ENCODE measurements at places on chromosomes 6 and 20.

DNA sequence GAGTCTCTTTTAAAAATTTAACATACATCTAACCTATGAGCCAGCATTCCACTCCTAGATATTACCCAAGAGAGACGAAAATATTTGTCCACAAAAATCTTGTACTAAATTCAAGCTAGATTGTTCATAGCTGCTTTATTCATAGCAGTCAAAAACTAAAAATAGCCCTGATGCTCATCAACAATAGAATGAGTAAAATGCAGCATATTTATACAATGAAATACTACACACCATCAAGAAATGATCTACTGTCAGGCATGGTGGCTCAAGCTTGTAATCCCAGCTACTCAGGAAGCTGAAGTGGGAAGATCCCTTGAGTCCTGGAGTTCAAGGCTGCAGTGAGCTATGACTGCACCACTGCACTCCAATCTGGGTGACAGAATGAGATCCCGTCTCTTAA lies 22.0 kb upstream of the SRC start:
- DNase-seq = no peak

DNA sequence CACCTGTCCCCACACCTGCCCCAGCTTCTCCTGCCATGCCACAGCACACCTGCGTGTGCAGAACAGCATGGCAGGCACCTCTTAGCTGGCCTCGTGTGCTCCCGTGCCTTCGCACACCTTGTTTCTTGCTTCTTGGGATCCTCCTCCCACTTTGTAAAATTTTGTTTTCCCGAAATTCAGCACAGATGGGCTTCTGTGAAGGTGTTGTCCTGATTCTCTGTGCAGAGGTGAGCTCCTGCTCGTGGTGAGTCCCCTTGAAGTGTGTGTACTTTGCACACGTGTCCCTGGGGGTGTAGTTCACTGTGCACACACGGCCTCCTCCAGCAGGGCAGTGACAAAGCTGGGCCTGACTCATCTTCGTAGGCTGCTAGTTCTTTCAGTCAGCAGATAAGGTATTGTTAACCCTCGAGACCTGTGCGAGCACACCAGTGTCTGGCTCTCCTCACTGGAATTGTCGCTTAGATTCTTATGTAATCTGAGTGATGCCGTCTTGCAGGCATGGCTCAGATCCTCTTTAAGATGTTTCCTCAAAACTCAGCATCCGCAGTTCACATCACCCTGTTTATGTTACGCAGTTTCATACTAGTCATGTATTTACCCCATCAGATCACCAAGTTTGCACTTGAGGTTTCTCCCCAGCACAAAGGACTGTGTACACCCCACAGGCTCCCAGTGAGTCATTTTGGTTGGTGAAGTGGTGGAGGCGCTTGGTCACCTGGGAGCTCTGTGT lies 77.7 kb downstream of the CDYL start:
- DNase-seq = no peak

- DNase-seq = no peak
Observed at GRCh38 chr20:4905195-4905594, 96.1 kb downstream of the SLC23A2 start.

DNA sequence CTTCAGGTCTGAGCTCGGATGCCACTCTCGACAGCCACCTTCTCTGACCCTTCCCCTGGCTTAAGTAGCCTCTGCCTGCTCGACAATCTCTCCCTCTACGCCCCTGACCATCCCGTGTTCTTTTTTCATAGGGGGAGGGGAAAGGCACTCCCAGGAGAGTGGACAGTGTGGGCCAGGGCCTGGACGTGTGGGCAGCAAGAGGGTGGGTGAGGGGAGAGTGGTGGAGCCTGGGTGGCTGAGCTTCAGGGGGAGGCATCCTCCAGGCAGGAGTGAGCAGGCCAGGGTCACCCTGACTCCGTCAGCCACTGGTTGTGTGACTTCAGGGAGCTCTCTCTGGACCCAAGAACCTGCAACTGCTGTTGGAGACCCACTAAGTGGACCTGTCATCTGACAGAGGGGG lies 92.7 kb downstream of the CEBPB start:
- DNase-seq = no peak

GRCh38 chr6:89433252-89434149 lies 549 bp downstream of the ANKRD6 start:
- DNase-seq = peak; percentile 30

DNA sequence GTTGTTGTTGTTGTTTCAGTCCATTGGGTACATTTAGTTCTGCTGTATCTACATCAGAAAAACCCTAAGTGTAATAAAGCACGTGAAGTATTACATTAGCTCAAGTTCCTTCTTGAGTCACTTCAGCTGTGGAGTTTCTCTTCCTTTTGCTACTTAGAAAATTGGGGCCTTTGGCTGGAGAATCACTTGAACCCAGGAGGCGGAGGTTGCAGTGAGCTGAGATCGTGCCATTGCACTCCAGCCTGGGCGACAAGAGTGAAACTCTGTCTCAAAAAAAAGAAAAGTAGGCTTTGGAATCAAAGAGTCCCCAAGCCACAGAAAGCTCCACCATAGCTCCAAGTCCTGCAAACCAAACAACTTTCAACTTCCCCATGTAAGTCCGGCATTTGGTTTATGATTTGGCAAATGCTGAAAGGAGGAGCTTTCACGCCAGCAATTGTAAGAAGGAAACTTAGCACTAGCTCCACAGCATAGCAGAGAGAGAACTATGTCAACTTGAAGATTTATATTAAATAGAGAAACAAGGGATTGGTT lies 56.5 kb upstream of the RNF144B start:
- no peak for DNase-seq

- no peak for DNase-seq
Observed at GRCh38 chr6:10441004-10441654, 26.3 kb upstream of the TFAP2A start.

Measured in NCI-H748 treated with DMSO at 0.1 percent for 48 hours (cell line).